ENCODE measurements at places on chromosomes 3 and 15.

DNA sequence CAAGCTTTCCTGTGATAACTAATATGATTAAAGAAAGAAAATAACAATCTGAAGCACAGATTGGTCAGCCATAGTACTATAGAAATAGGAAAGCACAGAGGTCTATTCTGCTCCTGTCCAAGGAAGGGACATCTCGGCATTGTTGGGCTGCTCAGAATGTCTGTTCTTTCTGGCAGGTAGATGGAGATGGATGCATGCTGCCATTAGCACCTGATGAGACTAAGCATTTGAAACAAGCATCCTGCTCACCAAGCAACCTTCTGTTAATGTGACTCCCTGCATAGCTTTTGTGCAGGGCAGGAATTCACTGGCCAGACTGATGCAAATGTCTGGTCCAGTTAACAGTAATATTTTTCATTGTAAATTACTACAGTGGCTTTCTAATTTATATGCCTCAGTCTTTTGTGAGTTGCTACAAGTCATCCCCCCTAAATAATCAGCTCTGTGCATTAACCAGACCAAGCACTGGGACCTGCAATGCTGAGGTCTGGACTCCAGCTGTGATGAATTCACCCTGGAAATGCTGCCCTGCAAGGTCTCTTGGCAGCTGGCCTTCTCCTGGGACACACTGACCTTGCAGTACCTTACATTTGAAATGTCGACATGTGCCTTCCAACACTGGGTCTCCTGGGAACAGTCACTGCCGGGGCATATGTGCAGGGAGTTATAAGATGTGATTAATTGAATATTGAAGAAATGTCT is 1123.7 kb downstream of the IGSF11 start:
- DNase-seq: no peak

DNA sequence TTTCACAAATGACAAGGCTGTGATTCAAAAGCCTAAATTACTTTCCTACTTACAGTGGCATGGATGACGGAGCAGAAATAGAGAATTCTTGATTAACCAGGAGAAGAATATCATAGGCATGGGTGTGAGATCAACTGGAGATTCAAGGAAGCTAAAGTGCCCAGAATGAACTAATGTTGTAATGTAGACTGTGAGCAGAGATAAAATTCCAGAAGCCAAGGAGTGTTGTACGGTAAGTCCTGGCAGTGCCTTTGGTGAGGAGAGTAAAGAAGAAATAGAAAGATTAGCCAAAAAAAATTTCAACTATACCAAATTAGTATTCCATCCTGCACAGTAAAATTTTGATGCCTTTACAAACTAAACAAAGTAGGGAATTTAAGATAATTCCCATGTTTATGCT is 75.9 kb downstream of the ZBTB20 start:
- no peak for DNase-seq

GRCh38 chr3:190972840-190973270 is 110.4 kb upstream of the GMNC start:
- DNase-seq: no peak

DNA sequence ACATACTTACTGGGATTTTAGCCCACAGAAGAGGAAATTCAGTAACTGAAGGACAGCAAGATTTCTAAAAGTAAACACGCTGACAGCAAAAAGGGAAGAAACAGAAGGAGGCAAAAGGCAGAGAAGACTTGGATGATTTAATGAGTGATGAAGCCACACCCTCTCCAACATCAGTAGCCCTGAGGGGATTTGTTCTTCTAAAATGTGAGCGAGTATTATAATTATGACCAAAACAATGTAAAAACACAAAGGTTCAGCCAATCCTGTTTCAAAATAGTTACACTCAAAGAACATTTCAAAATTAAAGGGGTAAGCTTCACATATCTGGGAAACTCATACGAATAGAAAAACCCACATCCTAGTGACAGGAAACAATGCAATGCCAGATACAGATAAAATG is 25.0 kb downstream of the MCCC1 start:
- DNase-seq: no peak

GRCh38 chr15:39205506-39206371 is 375.1 kb upstream of the THBS1 start:
- no peak for DNase-seq

- DNase-seq: no peak
Observed at GRCh38 chr3:138938056-138938876, 8.7 kb downstream of the FOXL2 start.

- DNase-seq: no peak
Observed at GRCh38 chr3:15099364-15100098, 583 bp upstream of the RBSN start.

DNA sequence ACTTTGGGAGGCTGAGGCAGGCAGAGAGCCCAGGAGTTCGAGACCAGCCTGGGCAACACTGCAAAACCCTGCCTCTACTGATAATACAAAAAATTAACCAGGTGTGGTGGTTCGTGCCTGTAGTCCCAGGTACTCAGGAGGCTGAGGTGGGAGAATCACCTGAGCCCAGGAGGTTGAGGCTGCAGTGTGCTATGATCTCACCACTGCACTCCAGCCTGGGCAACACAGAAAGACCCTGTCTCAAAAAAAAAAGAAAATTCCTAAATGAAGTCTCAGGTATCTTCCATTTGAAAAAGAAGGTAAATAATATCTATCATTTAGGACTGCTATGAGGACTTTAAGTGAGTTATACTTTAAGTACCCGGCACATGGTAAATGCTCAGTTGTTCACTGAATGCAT is 2.9 kb downstream of the SMARCC1 start:
- no peak for DNase-seq

GRCh38 chr15:73539212-73540128 is 93.7 kb downstream of the NPTN start:
- no peak for DNase-seq

GRCh38 chr15:84023636-84024035 is 211.9 kb upstream of the GOLGA6L4 start:
- no peak for DNase-seq

DNA sequence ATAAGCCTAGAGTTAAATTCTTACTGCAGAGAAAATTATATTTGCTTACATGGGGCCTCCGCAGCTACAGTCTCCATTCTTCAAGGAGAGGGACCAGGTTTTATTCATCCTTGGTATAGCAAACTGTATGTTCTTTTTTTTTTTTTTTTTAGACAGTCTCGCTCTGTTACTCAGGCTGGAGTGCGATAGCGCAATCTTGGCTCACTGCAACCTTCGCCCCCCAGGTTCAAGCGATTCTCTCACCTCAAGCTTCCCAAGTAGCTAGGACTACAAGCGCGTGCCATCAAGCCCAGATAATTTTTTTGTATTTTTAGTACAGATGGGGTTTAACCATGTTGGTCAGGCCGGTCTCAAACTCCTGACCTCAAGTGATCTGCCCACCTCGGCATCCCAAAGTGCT is 2.1 kb downstream of the SHQ1 start:
- no peak for DNase-seq

DNA sequence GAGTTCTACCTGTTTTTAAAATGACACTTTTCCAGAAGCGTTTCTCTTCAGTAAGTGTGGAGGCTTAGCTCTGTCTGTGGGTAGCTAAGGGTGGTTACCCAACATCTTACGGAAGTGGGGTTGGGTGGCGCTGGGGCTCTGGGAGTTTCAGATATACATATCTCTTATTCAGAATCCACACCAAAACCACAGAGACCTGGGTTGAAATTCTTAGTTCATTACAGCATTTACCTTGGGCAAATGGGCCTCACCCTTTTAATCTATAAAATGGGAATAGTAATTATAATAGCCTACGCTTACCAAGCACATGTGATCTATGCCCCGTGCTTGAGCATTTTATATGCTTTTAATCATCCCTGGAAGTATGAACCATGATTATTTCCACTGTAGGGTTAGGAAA is 9.4 kb downstream of the PTPRG start:
- DNase-seq: no peak

- no peak for DNase-seq
Observed at GRCh38 chr15:29550834-29551465, 271.3 kb downstream of the TJP1 start.

- DNase-seq: no peak
Observed at GRCh38 chr3:77283108-77283507, 243.2 kb downstream of the ROBO2 start.

DNA sequence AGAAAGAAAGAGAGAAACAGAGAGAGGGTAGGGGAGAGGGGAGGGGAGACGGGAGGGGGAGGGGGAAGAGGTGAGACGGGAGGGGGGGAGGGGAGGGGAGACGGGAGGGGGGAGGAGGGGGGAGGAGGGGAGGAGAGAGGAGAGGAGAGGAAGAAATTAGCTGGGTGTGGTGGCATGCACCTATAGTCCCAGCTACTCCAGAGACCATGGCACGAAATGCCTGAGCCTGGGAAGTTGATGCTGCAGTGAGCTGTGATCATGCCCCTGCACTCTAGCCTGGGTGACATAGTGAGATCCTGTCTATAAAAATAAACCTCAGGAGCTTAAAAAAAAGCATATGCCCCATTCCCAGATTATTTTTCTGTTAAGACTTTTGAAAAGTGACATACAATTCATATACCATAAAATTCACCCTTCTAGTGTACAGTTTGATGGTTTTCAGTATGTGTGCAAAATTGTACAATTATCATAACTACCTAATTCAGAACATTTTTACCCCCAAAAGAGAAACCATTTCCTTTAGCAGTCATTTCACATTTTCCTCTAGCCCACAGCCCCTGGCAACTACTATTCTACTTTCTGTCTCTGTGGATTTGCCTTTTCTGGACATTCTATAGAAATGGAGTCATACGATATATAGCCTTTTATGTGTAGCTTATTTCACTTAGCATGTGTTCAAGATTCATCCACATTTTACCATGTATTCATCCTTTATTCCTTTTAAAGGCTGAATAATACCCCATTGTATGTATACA is 699.6 kb downstream of the FHIT start:
- DNase-seq: no peak

GRCh38 chr3:108474581-108474980 is 35.8 kb downstream of the MYH15 start:
- DNase-seq: no peak

DNA sequence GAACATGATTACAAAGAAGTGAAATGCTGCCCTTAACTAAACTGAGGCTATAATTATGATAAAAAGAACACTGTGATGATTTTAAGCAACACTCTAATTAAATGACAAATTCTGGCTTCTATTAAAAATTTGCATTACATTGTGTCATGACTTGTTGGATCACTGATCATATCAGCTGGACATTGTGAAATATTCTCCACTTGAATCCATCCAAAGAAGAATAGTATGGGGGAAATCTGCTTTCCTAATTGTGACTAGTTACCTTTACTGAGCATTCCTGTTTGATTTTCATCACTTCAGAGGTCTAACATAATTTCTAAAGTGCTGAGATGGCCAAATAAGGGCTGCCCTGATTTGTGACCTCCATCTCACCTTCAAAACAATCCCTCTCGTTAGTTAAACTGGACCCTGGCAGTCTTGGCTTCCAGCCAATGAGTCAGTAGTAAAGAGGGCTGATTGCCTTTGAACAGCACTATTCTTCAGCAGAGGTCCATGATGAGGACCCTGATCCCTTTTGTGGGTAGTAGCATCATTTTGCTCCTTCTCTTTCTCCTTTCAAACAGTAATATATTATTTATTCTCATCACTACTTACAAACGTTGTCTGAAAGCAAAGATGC is 53.5 kb upstream of the LEKR1 start:
- DNase-seq: no peak

DNA sequence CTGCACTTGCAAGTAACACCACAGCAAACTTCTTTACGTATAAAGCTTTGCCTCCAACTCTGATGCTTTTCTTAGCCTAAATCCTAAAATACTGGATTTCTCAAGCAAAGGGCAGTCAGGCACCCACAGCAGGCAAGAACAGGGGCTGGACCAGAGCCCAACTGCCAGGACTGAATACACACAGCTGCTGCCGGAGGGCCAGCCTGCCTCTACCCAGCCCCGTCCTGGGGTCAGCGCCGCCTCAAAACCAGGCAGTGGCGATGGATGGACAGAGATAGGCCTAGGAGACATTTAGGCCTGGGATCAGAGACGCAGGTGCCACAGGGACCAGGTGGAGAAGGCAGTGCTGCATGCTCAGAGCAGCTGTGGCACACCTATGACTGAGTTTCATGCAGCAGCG is 47.6 kb upstream of the SEC61A1 start:
- no peak for DNase-seq

DNA sequence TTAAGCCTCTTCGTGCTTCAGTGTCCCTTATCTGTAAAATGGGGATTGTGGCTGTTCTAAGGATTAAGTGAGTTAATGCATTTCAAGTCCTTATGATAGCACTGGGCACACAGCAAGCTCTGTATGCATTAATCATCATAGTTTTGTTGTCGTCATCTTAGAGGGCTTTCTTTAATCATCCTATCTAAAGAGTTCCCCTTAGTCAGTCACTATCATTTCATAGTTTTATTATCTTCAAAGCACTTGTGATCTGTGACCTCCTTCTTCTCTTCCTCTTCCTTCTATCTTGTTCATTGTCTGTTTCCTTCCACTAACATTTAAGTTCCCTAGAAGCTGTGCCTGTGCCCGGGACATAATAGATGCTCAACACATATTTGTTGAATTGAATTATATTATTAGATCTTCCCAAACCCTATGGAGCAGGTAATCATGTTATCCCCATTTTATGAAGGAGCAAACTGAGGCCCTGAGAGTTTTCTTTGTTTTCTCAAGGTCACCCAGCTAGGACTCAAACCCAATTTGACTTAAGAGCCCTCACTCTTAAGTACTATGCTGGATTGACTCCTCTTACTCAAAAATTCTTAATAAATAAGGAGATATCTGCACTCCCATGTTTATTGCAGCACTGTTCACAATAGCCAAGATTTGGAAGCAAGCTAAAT is 24.1 kb downstream of the DUOX2 start:
- DNase-seq: no peak

DNA sequence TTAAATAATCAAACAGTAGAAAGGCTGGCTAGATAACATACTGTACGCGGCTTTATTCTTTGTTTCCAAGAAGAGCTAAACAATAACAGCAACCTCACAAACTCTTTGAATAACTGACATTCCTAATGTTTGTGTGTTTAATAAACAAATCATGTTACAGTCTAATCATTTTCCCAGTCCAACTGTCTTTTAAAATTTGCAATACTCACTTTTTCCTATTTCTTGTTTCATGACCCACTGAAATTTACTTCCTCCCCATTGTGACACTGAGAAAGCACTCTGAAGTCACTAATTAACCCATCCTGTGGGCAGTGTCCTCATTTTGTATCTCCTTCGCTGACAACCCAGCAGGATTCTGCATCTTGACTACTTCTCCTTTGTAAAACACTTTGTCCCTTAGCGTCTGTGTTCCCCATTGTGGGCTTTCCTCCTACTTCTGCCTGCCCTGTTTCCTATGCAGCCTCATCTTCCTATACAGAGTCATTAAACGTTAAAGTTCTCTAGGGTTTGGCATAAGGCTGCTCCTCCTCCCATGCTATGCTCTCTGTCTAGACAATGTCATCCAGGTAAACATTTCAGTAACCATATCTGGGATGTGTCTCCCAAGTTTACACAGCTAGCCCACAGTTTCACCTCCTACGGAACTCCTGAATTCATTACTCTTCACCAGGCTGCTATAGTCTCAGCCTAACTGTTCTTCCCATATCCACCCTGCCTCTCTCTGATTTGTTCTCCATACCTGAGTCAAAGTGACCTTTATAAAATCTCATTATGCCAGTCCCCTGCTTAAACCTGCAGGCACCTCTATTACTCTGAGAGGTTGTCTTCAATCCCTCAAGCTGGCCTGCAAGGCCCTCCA is 148.9 kb downstream of the GREM1 start:
- no peak for DNase-seq

GRCh38 chr3:188353426-188353825 is 199.5 kb downstream of the LPP start:
- DNase-seq: no peak

GRCh38 chr3:143750841-143751240 is 97.4 kb downstream of the SLC9A9 start:
- DNase-seq: no peak

- no peak for DNase-seq
Observed at GRCh38 chr3:21781355-21781754, 30.3 kb upstream of the ZNF385D start.

GRCh38 chr3:99872923-99873254 is 55.2 kb downstream of the CMSS1 start:
- no peak for DNase-seq

All from cortex of kidney (tissue), 1 donor.